ENCODE measurements at places on chromosomes 7 and 10.

- DNase-seq = no peak
These were observed 41.1 kb downstream of the TMEM270 start for GRCh38 chr7:73901823-73902597.

DNA sequence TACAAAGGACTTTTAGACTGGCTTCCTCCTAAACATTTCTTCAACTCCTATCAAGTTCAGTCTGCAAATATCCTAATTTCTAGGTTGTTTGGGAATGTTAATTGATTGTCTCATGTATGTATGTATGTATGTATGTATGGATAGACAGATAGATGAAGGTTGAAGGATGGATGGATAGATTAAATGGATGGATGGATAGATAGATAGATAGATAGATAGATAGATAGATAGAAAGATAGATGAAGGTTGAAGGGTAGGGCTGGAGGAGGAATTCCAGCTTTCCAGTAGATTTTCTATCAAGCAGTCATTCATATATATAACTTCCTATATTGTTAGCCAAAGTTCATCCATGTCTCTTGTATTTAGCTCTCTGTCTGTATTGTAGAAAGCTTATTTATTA is 85.8 kb downstream of the KAT6B start:
- no peak for DNase-seq

DNA sequence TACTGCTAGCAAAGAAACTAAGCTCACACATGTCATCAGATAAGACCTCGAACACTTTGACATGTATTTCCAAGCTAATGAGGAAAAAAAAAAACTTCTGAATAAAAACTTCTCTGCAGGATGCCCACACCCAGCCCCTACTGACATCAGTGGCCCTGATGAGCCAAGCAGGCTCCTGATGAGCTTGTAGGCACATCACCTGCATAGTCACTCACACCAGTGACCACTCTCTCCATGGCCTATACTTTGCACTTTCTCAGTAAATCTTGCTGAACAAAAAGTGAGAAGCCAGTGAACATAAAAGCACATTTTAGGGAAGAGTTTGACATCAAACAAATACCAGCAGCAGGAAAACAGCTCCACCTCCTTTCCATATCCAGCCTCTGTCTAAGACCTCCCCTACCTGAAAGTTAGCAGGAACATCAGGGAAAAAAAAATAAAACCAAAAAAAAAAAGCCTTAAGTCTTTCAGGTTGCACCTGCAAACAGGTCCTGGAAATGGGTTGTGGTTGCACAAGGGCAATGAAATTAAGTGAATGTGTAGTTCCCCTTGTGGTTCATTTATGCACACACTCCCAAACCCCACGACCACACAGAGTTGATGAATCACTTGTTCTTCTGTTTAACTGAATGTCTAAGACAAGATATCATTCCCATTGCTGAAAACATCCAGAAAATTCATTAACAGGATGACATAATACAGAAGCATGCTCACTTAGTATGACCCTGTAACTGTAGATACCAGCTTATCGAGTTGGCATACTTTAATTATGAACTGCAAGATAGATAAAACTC is 205.2 kb upstream of the PDE1C start:
- DNase-seq = no peak

- DNase-seq = no peak
These were observed 22.5 kb downstream of the IL2RA start for GRCh38 chr10:6039711-6040110.

GRCh38 chr7:55156919-55157763 is 138.3 kb downstream of the EGFR start:
- DNase-seq = no peak

GRCh38 chr10:32279795-32280194 is 67.2 kb downstream of the EPC1 start:
- no peak for DNase-seq

GRCh38 chr7:31688996-31689395 is 2.0 kb downstream of the PPP1R17 start:
- no peak for DNase-seq

GRCh38 chr10:91238191-91238590 is 17.7 kb downstream of the PCGF5 start:
- no peak for DNase-seq

DNA sequence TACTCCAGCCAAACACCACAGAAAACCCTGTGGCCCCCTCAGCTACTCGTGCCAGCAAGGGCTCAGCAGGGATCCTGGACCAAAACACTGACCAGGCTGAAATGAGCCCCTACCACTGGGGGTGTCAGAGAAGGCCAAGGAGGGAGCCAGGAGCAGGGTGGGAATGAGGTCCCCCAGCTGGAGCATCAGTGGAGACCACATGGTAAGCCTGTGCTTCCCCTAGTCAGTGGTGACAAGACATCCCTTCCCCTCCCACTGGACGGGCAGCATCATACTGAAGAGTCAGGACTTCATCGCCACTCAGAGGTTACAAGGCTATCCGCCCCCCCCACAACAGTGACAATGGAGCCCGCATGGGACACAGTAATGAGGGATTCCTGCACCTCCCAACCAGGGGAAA is 99.6 kb downstream of the LHPP start:
- no peak for DNase-seq

- peak; percentile 47 for DNase-seq
These were observed 142.7 kb downstream of the ELFN1 start for GRCh38 chr7:1812509-1813393.

DNA sequence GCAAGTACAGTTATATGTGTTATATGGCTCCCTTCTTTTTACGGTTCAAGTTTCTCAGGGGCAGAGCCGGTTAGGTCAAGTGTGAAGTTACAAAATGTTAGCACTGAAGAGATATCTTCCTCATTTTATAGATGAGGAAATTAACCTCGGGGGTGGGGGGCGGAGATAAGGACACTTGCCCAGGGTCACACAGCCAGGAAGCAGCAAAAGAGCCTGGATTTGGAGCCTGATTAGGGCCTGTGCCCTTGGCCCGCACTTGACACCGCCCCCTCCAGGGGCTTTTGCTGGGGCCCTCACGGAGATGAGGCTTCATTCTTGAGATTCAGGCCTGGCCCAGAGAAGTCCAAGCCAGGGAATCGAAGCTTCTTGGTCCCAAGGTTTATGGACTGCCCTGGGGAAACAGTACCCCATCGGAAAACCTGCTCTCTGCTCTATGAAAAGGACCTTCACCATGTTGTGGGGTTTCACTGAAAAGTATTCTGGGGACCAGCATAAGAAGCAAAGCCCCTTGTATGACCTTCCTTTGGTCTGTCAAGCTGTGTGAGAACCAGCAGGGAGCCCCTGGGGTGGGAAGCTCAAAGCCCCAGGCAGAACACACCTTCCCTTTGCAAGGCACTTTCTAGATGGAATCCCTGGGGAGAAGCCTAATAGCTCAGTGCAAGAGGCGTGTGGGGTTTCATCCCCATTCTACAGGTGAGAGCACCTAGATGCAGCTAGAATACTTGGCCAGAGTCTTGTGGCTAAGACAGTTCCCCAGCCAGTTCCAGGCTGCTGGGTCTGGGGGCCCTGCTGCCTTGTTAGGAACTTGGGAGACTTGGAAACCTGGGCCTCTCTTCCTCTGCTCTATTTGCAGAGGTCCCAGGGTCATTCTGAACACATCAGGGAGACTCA is 21.9 kb downstream of the UNC5B start:
- DNase-seq = no peak

DNA sequence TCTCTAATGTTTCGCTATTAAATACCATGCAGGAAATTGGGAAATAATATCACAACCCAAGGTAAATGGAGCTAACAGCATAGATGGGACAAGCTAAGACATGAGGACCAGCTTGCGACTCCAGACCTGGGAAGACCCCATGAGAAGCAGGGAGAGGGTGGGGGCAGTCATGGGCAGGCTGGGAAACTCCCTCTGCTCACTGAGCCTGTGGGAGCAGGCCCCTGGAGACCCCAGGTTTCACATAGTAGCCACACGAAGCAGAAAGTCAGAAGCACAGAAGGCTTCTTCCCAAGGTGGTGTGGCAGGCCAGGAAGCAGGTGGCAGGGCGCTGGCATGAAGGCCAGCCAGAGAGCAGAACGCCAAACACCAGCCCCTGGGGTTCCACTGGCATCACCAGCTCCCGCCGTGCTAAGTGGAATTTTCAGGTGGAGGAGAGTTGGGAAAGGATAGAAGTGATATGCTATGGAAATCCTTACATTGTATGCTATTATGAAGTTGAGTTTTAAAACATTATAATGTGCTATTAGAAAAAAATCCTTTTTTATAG is 99.9 kb upstream of the RNF32 start:
- DNase-seq = no peak

- no peak for DNase-seq
These were observed 181.1 kb upstream of the IMMP2L start for GRCh38 chr7:111743244-111743847.

GRCh38 chr10:72328829-72329204 is 25.9 kb downstream of the DNAJB12 start:
- no peak for DNase-seq

- DNase-seq = peak; percentile 87
These were observed 98.0 kb upstream of the ANLN start for GRCh38 chr7:36291387-36292316.

GRCh38 chr10:624605-625332 is 64.7 kb downstream of the DIP2C start:
- DNase-seq = peak; percentile 81

- peak; percentile 61 for DNase-seq
These were observed at the start of gene URGCP for GRCh38 chr7:43906331-43907010. Gene URGCP (minus strand): TSS chr7:43906596. CDS start chr7:43906575, 21 bp downstream.

DNA sequence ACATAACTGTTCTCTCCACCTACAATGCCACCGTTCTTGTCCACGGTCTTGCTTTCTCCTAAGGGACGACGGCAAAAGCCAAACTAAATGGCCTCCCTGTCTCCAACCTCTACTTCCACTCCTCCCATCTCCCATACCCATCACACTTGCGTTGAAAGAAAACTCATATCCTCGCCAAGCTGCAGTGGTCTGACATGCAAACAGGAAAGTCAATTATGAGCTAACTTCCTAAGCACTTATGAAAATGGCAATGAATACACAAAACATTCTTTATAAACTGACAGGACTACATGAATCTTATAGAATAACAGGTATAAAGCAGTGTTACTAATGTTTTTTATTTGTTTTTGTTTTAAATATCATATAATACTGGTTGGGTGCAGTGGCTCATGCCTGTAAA is 46.4 kb downstream of the TYW1B start:
- DNase-seq = no peak

DNA sequence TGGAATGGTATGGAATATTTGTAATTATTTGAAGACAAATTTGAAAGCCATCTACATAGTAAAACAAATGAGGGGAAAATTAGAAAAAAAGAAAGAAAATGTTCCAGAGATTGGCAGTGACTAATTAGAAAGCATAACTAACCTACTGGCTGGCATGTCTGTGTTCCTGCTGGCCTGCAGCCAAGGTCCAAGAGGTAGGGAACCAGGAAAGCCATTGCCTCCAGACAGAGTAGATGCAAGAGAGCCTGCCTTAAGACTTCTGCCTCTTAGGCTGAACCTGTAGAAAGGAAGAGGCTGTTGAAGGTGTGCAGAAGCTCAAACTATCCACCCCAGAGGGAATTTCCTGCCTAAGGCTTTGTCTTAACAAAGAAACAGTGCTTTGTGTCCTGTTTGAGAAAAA is 982.0 kb downstream of the SORCS1 start:
- no peak for DNase-seq

DNA sequence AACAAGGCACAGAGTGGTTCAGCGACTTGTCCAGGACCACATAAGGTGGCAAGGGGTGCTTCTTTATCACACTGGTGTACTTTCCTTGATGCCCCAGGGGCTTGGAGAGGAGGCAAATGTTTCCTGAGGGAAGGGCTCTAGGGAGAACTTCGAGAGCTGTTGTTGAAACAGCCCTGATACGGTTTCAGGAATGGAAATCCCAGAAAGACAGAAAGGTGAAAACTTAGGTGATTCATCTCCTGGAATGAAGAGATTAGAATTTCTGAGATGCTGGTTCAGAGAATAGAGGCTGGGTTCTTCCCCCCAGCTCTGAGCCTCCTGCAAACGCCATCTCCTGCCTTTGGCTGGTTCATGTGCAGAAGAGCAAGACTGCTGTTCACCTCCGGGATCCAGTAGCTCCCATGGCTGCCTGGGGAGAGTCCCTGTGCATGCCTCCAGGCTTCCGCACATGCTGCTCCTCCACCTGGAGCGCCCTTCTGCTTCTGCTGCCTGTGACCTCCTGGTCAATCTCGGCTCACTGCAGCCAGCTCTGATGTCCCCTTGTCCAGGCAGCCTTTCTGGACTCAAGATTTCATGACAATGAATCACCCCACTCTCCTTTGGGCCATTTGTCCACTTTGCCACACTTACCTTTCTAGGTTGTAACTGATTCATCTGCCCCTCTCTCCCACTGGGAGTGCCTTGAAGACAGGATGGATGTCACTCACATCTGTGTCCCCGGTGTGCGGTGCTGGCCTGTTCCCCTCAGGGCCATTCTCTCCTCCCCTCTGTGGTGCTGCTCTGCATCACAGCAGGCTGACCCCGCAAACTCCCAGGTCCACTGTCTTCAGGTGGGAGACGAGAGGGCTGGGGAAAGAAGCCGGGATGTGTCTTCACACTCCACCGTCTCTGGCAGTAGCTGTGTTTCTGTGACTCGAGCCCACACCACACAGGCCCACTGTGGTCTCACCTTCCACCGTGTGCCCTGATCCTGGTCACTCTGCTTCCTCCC is 3.6 kb upstream of the CDH23 start:
- DNase-seq = no peak

DNA sequence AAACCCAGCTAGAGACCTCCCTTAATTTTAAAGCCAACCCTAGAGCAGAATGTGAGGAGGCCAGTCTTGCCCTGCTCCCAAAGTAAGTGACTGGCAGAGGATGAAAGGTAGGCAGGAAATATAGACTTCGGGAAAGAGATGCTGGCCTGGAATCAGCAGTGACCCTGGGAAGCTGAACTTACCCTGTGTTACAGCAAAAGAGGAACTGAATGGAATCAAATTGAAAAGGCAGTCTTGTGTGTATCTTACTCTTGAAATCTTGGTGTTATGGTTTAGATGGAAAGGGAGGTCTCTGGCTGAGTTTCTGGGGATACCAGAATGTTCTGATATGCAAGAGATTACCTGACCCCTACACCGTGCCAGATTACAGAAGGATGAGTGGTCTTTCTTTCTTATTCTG is 7.9 kb upstream of the CFAP43 start:
- DNase-seq = no peak

DNA sequence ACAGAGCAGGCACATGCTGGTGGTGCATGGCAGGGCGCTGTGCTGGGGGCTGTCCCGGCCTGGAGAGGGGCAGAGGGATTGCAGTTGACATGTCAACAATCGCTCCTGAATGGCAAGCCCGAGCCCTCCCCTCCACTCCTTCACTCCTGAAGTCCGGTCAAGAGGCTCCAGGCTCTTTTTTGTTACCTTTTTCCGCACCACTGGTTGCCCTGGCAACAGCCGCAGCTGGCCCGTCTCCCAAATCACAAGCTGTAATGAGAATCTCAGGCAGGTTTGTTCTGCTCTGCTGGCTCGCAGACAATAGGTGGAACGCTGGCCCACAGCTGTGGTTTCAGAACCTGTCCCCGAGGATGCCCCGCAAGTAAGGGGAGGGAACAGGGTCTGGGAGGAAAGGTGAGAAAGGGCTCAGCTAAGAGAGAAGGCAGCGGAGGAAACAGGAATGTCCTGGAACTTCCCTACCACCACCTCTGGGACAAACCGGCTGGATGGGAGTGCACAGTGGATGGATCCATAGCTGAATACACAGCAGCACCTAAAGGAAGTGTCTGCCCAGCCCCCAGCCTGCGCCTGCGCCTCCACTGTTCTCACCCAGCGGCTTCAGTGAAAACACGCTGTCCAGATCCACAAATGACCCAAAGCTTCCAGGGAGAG is 58.9 kb downstream of the CALML3 start:
- DNase-seq = no peak

GRCh38 chr7:138358850-138359341 is 101.2 kb upstream of the TRIM24 start:
- DNase-seq = no peak

GRCh38 chr7:9962742-9963141 is 1010.9 kb upstream of the PHF14 start:
- no peak for DNase-seq
